Right cardiac atrium (tissue), 5 donors: ENCODE measurements at places on chromosomes 1 and 21. TPM values are rescaled to one million over a fixed set of nuclear protein-coding genes. Genes with fewer than 3 reads are reported as not detected.

The CD1E gene
- polyA plus RNA-seq, result not detected

The CFHR3 gene
- polyA plus RNA-seq, result 0.70 TPM

The OR2T2 gene
- not detected for polyA plus RNA-seq

The CLCA4 gene
- 0.07 TPM for polyA plus RNA-seq

The RNU1-4 gene
- not detected for polyA plus RNA-seq

The UTS2 gene
- 0.05 TPM for polyA plus RNA-seq

The BSND gene
- polyA plus RNA-seq, result not detected
